ENCODE measurements at places on chromosomes 4 and X.

DNA sequence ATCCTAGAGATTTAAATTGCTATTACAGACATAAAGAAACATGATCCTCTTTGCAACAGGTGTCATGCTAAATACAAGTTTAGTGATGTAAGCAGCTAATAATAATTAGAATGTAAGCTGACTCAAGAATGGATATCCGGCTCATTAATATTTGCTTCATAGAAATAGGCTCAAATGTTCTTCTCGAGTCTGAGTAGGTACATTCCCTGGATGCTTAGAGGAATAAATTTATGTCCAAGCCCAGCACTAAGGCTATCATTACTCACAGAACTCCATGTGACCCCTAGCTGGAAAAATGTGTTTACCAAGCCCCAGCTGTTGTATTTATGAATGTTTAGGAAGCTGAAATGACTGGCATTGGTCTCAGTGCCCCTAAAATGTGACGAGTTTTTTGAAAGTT lies 87.6 kb upstream of the TSPAN7 start:
- no peak for DNase-seq

GRCh38 chr4:124635331-124635730 lies 77.2 kb downstream of the ANKRD50 start:
- no peak for DNase-seq

GRCh38 chrX:30317308-30317707 lies 8.1 kb upstream of the NR0B1 start:
- no peak for DNase-seq

- no peak for DNase-seq
These were observed 31.5 kb upstream of the CLCN4 start for GRCh38 chrX:10125248-10125615.

GRCh38 chr4:40418430-40419230 lies 83.5 kb downstream of the CHRNA9 start:
- DNase-seq = no peak

DNA sequence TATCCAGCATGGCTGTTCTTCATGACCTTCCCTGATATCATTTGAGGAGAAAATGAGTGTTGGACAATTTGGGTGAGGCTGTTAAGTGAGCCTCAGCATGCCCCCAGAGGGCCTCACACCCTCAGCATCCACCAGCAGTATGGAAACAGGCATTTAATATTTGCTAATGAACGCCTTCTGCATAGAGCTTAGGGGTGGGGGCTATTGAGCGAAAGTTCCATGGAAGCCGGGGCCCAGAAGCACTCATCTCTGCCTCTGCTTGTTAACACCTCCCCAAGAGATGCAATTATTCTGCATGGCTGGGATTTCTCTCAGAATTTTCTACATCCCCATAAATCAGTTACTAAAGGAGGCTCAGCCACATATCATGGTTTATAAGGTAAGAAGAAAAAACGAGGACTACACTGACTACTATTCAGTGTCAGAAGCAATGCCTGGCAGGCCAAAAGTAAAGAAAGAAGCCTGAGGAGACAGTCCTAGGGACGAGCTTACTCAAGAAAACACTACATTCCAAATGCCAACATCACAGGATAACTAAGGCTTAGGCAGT lies 100.1 kb upstream of the MAP3K15 start:
- DNase-seq = no peak

DNA sequence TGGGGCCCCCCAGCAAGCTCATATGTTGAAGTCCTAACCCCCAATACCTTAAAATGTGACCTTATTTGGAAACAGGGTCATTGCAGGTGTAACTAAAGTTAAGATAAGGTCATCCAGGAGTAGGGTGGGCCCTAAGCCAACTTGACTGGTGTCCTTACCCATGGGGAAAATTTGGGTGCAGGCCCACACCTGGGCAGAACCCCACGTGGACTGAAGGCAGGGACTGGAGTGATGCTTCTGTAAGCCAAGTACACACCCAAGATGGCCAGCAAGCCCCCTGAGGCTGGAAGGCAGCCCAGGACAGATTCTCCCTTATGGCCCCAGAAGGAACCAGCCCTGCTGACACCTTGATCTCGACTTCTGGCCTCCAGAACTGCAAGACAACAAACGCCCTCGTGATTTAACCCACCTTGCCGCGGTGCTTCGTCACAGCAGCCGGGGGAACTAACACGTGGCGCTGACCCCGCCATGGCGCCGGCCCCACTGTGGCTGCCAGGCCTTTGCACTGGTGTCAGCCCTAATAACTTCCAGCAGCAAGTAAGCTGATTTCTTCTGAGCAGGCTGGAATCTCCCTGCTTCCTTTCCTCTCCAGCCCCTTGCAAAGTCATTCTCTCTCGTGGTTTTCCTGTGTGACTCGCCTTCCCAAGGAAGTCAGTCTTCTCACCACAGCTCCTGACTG lies 23.2 kb upstream of the MXD4 start:
- no peak for DNase-seq

DNA sequence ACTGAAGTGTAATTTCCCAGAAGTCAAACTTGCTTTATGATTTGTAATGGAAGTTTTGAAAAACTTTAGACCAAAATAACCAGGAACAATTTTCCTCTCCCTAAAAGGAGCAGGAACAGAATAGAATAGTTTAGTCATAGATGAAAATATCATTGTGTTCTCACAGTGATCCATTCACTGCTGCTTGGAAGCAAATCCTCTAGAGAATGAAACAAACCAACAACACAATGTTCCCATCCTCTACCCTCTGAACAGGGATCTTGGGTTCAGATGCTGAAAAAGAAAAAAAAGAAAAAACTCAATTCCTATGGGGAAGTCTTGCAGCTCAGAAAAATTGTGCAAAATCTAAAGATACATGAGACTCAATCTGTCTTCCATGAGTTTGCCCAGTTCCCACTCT lies 12.2 kb downstream of the DSPP start:
- DNase-seq = no peak

GRCh38 chrX:43876680-43877079 lies 5.6 kb downstream of the MAOB start:
- DNase-seq = no peak

DNA sequence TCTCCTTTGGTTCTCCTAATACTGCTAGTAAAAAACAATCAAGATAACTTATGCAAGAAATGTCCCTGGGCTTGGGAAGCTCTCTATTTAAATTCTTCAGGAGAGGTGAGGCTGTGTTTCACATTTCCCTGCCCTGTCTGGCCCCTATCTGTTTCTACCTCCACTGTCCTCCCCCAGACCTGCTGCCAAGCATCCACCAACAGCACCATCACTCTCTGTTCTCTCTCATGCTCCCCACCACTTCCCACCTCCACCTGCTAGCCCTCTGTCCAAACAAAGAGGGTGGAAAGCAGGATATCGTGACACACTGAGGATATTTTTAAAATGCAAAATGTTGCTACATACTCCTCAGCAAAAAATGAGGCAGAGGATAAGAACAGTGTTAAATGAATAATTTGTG lies 88.4 kb upstream of the NAP1L5 start:
- DNase-seq = no peak

DNA sequence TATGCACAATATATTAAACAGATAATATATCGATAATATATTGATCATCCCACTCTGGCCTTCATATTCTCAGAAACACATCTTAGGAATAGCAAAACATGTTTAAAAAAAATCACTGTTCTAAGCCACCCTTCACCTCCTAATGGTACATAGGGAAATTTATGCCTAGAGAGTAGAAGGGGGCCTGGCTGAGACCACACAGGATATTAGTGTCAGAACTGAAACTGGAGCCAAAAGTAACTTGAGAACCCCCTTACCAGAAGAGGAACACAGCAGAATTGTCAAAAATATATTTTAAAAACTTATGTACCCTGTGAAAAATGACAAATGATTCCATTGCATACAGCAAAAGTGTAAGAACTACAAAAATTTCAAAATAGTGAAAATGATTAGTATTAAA lies 173.1 kb downstream of the VSIG4 start:
- no peak for DNase-seq

GRCh38 chrX:68252664-68253063 lies 180.6 kb downstream of the OPHN1 start:
- no peak for DNase-seq

- no peak for DNase-seq
These were observed 228.8 kb downstream of the THOC2 start for GRCh38 chrX:123504047-123504446.

DNA sequence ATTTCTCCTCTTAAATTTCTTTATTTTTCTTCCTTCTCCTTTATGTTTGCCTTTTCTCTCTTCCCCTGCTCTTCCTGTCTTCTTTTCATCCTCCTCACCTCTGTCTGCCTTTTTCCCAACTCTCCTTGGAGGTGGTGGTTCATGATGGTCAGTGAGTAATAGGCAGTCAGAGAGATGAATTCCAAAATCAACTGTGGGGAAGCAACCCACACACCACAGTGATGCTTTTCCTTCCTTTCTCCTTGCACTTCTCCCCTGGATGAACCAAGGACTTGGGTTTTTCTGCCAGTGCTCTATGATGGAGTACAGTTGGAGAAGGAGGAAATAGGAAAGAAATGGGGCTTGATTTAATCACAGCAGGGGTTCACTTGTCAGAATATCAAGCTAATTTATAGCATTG lies 153.8 kb downstream of the DCK start:
- DNase-seq = no peak

- DNase-seq = no peak
These were observed 956 bp downstream of the TAPT1 start for GRCh38 chr4:16225167-16225862.

DNA sequence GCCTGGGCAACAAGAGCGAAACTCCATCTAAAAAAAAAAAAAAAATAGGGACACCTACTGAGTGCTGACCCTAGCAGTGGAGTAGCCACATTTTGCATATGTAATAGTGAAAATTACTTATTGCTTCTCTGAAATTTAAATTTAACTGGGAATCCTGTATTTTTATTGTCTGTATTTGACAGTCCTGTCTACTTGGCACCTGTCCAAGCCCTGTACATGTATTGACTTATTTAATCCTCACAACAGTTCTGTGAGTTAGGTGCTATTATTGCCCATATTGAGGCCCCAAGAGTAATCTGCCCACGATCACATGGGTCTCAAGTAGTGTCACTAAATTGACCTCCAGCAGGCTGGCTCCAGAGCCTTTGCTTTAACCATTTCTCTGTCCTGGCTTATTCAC lies 81.6 kb downstream of the WDR19 start:
- no peak for DNase-seq

DNA sequence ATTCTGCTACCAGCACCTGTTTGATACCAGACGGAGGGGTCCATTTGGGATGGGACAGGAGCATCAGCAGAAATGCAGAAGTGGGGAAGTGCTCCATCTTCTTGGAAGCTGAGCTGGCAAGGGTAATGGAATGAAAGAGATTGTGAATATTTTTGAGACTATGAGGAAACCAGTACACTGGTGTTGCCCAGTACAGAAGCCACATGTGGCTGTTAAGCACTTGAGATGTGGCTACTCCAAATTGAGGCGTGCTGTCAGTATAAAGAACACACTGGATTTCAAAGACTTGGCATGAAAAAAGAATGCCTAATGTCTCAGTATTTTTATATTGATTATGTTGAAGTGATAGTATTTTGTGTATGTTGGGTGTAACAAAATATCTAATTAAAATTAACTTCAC lies 153.4 kb downstream of the PTTG2 start:
- DNase-seq = no peak

DNA sequence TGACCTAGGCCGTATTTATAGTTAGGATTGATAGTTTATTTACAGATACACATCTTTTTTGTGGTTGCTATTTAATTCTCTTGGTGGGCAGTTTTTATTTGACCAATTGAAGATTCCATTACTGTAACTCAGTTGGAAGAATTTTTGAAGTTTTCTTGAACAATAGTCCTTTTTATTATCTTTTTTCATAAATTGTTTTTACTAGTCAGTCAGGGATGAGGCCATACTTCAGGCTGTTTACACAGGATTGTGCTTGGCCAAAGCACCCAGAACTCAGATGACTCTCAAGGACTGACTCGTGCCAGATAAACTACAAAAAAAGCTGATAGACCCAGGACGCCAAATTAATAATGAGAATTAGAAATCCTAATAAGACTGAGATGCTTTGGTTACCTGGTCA lies 7.0 kb downstream of the HERC3 start:
- DNase-seq = no peak

DNA sequence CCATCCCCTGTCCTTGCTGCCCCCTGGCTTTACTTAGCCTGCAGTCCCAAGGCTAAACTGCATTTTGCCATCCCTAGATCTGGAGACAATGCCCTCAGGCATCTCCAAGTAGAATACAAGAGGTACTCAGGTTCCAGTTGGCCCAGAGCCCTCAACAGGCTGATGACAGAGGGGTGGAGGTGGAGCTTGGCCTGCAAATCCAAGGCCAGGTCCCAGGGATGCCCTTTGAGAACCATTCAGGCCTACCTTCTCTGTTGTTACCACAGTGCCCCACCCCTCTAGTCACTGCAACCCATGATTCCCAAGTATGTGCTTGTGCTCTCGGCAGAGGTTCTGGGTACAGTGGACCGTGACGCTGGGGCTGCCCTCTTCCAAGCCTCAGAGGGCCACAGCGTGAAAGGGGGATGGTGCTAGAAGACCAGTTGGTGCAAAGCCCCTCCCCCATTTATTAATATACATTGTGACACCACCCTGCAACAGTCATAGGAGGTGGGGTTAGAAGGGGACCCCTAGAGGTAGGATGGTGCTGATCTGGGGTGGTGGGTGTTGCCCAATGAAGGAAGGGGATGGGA lies 6.4 kb upstream of the UBA1 start:
- DNase-seq = no peak

DNA sequence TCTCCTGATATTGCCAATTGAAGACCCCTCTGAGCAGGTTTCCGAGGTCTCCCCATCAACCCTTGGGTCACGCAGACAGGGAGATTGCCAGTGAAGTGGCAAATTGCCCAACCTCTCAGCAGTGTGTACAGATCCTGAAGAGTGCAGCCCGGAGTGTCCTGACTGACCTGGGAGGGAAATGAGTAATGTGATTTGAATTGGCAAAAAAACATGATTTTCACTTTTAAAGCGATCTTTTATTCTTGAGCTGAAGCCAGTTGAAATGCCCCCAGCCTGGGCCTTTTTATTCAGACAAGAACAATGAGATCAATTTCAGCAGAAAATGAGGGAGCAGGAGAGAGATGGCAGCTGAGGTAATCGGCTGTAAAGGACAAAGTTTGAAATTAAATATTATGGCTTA lies 401.8 kb downstream of the RAPGEF2 start:
- no peak for DNase-seq

GRCh38 chr4:120857312-120857711 lies 65.2 kb downstream of the PRDM5 start:
- DNase-seq = no peak

DNA sequence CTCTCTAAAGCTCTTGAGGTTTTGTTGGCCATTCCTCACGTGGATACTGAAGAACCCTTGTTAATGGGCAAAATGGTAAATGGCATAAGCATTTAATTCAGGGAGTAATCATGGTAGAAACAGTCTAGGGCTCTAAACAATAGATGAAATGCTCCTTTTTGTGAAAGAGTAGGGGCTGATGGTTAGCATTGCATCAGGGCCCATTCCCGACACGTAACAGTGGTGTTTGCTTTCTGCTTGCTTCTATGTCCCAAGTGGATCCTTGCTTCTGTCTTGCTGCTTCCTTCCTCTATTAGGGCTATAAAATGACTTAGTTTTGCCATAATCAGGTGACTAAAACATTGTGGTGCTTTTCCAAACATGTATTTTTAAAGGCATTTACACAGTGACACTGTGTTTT lies 230.9 kb upstream of the AFF2 start:
- no peak for DNase-seq

GRCh38 chr4:6783111-6783981 lies 819 bp downstream of the KIAA0232 start:
- DNase-seq = peak; percentile 83

All from T follicular helper cell (primary cell).